Activated naive CD4-positive, alpha-beta T cell treated with anti-CD3 and anti-CD28 coated beads, Interleukin-2, amount 10 ng/mL, durations not matched to agents 7 days and 5 days (primary cell): ENCODE measurements at places on chromosomes 12 and 14.
A peak's percentile ranks its signal among the peaks of the same experiment; 100 is the strongest.

GRCh38 chr12:30155001-30155730 is 371.4 kb upstream of the TMTC1 start:
- no peak for DNase-seq

GRCh38 chr12:31715283-31715825 is 13.5 kb downstream of the AMN1 start:
- DNase-seq: no peak

- DNase-seq: peak; percentile 80
Observed at GRCh38 chr14:106564058-106564643, 1037.8 kb downstream of the TMEM121 start.

- no peak for DNase-seq
Observed at GRCh38 chr12:43210485-43211192, 341.4 kb downstream of the ADAMTS20 start.

GRCh38 chr14:22333422-22334274 is 255.4 kb downstream of the DAD1 start:
- DNase-seq: no peak
